ENCODE measurements at places on chromosomes 11 and 22.

DNA sequence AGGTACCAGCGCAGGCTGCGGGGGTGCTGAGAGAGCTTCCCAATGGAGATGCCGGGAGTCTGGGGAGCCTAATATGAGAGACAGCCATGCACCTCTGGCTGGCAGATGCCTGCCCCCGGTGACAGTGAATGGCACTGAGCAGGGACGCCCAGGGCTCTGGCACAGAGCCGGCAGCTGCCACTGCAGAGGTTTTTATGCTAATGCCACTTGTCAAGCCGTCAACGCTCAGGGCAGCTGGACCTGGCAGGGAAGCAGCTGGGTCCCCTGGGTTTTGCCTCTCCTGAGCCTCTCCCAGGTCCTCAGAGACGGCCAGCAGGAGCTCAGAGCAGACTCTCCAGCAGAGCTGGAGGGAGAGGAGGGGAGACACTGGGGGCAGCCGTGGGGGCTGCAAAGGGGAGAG is 573.6 kb downstream of the BUD13 start:
- H3K27ac ChIP-seq = no peak overlapping the region
- no peak for DNase-seq
- peaks cover 9% of the 10 kb centered on the region for H3K4me1 ChIP-seq
- no peaks in the 10 kb centered on the region for H3K36me3 ChIP-seq
- H3K4me3 ChIP-seq = no peak overlapping the region

DNA sequence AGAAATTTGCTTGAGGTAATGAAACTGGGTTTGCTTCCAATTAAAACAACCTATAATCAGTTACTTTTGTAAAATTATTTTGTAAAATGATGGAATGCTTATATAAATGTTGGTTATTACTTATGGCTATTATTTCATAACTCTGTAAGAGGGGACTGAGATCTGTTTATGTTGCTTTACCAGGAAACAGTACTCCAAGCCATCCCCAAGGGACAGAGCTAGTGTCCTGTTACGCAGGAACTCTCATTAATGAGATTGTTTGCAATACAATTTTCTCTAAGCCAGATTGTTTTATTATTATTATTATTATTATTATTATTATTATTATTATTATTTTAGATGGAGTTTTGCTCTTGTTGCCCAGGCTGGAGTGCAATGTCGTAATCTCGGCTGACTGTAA is 2.3 kb upstream of the NOX4 start:
- no peak overlapping the region for H3K27ac ChIP-seq
- peaks cover 7% of the 10 kb centered on the region for H3K4me1 ChIP-seq
- no peak for DNase-seq

DNA sequence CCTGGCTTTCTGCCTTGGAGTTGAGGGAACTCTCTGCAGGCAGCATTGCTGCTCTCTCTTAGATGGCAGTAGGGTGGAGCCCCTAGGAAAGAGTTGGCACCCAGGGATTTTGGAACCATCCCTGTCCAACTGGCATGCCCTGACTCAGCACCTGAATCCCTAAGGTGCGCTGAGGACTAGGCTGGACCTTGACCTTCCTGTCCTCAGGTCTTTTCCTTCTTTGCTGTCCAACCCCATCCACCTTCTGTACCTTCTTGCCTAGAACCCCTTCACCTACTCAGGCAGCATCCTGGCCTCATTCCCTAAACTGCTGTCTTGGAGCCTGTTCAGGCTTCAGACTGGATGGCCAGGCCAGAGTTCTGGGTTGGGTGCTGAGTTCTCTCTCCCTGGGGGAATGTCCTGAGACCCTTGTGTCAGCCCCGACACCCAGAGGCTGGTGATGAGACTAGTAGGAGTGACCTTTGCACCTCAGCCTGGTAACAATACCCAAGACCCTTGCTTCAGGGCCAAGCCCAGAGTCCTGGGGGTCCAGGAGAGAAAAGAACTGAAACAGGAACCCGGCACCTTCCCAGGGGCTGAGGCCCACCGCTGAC is 2.5 kb upstream of the POLD4 start:
- peaks cover 18% of the 10 kb centered on the region for H3K4me1 ChIP-seq
- H3K36me3 ChIP-seq = no peaks in the 10 kb centered on the region
- H3K27me3 ChIP-seq = no peaks in the 10 kb centered on the region
- no peak for DNase-seq
- no peak overlapping the region for H3K27ac ChIP-seq

- H3K36me3 ChIP-seq = peaks cover 3% of the 10 kb centered on the region
- peaks cover 3% of the 10 kb centered on the region for H3K4me1 ChIP-seq
- H3K27me3 ChIP-seq = no peaks in the 10 kb centered on the region
- H3K4me3 ChIP-seq = no peak overlapping the region
- no peak for DNase-seq
Measured at GRCh38 chr22:44777364-44777755, 25.0 kb downstream of the ARHGAP8 start.

DNA sequence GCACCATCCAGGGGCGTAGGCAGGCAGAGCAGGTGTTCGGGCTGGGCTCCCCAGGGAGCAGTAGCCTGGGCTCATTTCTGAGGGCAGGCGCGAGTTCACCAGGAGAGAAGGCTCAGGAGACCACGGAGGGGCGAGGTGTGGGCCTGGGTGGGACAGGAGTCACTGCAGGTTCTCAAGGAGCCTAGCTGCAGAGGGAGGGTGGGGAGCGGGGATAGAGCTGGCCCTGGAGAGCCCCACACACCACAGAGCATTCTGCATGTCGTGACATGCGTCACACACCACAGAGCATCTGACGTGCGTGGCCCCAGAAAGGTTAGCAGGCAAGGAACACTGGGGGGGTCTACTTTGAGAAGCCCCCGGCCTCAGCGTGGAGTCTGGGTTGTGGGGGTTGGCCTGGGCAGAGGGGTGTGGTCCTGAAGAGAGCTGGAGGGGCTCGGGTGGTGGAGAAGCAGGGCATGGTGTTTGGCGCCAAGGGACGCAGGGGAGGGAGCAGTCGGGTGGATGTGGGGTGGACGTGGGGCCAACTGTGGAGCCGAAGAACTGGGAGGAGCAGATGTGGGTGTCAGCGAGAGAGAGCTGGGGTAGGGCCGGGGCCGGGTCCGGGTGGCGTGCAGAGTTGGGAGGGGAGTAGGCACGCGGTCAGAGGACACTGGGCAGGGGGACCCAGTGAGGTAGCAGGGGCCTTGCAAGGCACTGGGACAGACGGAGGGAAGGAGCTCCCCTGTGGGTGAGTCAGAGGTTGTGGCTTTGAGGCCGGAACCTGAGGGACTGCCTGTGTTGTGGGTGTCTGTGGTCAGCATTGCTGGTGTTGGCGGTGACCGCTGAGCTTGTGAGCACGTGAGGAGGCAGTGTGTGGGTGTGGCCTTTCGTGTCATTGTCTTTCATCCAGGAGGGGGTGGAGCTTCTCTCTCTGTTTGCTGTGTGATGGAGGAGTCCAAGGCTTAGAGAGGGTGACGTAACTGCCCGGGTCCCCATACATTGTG is 25.5 kb downstream of the CTTN start:
- H3K27ac ChIP-seq = no peak overlapping the region
- no peak overlapping the region for H3K4me3 ChIP-seq
- H3K27me3 ChIP-seq = no peaks in the 10 kb centered on the region
- H3K36me3 ChIP-seq = peaks cover 76% of the 10 kb centered on the region
- DNase-seq = peak; percentile 21
- H3K4me1 ChIP-seq = no peaks in the 10 kb centered on the region

DNA sequence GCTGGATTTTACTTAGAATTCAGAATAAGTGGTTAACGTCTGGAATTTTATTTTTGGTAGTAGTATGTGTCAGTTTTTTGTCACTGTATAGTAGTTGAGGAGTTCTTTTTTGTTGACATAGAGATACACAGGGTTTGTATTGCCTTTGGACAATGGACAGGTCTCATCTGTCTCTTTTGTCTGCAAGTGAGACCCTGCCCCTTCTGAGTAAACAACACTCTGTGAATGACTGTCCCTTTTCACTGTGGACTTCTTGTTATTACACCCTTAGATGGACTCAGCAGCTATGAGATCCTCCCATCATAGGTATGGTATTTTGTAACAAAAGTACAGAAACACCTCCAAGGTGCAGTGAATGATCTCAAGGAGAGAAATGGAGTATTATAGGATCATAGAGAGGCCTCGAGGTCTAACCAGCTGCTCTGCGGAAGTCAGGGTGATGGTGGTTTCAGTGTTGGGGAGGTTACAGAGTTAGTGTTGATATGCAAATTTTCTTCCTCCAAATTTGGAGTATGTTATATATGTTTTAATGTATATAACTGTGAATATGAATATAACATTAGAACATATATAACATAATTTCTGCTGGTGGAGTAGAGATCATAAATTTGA is 7.8 kb downstream of the PPP6R3 start:
- no peaks in the 10 kb centered on the region for H3K27me3 ChIP-seq
- H3K36me3 ChIP-seq = peaks cover 9% of the 10 kb centered on the region
- no peak overlapping the region for H3K4me3 ChIP-seq
